Cardiac atrium fibroblast (primary cell): ENCODE measurements at places on chromosomes 2 and 18. TPM values are rescaled to one million over a fixed set of nuclear protein-coding genes. Genes with fewer than 3 reads are reported as not detected.

The FNDC4 gene
- total RNA-seq, result 12.8 and 15.6 TPM in 2 replicates

The MDH1B gene
- 0.32 and 0.36 TPM in 2 replicates for total RNA-seq

The VIL1 gene
- total RNA-seq, result not detected in 2 replicates

The ROCK2 gene
- total RNA-seq, result 21.1 and 28.5 TPM in 2 replicates

The CPS1 gene
- total RNA-seq, result 10.5 and 12.6 TPM in 2 replicates

The LOXHD1 gene
- total RNA-seq, result not detected in 2 replicates

The TNFAIP6 gene
- total RNA-seq, result 30.7 and 49.1 TPM in 2 replicates

The RAX gene
- total RNA-seq, result not detected in 2 replicates

The NOSTRIN gene
- 0.16 and 0.18 TPM in 2 replicates for total RNA-seq

The GNLY gene
- not detected in 2 replicates for total RNA-seq

The IL1A gene
- total RNA-seq, result 0.18 TPM in 1 of 2 replicates, not detected in the other
